ENCODE measurements at places on chromosomes 5 and 9.

DNA sequence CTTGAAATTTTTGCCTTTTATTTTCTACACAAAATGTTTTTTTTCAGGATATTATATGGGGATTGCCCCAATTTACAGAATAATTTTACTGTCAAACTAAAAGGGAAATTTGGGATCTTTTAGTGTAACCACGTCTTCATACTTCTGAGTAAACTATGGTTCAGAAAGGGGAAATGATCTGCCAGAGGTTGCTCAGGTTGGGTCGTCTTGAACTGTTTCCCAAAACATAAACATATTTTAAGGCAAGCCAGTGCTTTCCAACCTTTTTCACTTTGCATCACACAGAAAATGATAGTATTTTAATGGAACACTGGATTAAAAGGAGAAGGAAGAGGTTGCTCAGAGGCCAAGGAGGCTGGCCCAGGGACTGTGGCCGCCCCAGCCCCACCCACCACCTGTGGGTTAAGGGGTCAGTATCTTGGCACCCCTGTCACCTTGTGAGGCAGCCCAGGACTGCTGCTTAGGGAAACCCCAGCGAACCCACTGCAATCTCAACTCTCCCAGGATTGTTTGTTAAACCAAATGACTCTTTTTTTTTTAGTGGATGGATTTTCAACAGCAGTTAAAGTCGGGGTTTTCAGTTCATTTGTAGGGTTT lies 142.7 kb upstream of the DHFR start:
- no peak for DNase-seq

DNA sequence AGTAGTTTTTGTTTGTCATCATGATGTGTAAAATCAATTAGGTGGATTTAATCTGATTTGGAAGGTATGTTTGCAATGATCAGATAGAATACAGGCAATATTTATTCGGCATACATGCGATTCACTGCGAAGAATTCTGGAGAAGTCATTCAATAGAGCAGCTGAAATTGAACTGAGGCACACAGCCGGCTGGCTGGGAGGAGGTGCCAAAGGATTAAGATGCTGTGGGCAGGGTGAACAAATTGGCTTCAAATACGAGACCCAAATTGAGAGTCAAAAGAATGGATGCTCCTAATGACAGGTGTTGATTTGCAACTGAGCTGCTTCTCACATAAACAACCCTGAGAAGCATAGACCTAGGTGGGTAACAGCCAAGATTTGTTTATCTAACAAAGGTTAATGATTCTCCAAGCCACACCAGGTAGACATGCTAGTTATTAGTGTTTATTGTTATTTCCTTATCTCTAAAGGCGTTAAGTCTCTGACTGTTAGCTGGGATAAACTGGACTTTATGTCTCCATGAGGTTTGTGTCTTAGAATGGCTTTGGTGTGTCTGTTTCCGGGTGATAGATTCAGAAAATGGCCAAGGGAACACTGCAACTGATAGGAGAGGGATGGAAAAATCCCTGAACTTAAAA lies 55.3 kb upstream of the CLINT1 start:
- DNase-seq, result no peak

GRCh38 chr5:60945813-60946187 lies 795 bp downstream of the NDUFAF2 start:
- no peak for DNase-seq

DNA sequence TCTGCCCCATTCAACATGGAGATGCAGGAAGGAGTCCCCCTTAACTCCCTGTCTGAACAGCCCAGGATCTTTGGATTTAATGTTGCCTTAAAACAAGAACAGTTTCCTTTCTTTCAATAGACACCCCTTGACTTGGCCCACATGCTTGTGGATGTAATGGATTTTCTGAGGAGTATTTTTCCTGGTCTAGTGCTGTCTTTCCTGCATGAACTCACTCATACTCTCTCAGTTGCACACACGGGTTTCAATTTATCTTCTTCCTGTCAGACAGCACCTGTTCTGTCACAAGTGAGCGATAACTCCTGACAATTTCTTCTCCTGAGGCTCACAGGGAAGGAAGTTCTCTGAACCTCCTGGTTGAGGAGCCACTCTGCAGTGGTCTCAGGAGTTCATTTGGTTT lies 85.1 kb downstream of the ACER2 start:
- no peak for DNase-seq

GRCh38 chr9:74444369-74444768 lies 52.8 kb upstream of the RORB start:
- DNase-seq, result no peak

- DNase-seq, result no peak
These were observed 19.5 kb upstream of the CRB2 start for GRCh38 chr9:123336449-123336848.

DNA sequence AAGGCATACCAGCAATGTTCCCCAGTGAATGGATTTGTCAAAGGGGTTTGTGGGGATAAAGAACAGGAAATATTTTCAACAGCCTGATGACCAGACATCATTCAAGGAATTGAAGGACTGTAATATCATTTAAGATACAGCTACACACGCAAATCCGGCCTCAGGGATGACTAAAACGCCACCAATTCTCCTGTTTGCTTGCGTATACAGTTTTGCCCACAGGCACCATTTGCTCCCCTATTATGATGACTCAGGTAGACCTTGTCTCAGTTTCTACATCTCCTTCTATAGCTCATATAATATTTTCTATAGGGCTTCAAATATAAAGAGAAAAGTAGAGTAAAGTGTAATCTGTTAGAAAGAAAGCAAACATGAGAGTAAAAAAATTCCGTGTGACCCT lies 29.7 kb upstream of the ITGA1 start:
- DNase-seq, result no peak

GRCh38 chr9:73680831-73681230 lies 529.2 kb downstream of the ANXA1 start:
- no peak for DNase-seq

Measured in NCI-H2081 treated with DMSO at 0.1 percent for 48 hours (cell line).